Stimulated activated naive CD8-positive, alpha-beta T cell treated with anti-CD3 and anti-CD28 coated beads, Interleukin-15, Interleukin-2, amounts not matched to agents 100 U/mL and 50 U/mL, for 24 hours (primary cell): ENCODE measurements at places on chromosomes 4 and X.

DNA sequence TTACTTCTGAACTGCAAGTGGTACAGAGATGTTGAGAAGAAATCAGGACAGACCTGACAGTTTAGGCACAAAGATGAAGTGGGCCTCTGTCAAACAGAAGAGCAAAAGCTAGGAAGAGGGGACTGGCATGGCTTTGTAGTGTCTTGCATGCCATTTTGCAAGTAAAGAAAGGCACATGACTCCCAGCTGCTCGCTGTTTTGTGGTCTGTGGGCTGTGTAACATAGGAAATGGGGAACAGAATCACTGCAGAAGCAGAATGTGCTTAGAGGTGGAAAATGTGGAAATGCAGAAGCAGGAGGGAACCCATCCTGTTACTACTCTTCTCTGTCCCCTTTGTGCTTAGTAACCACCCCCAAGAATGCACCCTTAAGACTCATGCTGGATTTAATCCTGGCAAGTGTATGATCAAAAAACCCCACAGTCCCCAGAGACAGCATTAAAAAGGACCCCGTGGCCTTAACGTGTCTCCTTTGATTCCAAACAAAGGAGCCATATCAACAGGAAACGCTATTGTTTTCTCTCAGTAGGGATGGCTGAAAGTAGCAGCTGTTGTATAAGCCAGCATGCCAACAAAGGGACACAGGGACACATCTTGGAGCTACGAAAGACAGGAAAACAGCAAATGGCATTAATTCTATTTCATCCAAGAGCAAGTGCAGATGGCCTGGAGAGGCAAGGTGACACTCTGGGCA, 177.6 kb upstream of the GLRA2 start:
- DNase-seq: no peak

DNA sequence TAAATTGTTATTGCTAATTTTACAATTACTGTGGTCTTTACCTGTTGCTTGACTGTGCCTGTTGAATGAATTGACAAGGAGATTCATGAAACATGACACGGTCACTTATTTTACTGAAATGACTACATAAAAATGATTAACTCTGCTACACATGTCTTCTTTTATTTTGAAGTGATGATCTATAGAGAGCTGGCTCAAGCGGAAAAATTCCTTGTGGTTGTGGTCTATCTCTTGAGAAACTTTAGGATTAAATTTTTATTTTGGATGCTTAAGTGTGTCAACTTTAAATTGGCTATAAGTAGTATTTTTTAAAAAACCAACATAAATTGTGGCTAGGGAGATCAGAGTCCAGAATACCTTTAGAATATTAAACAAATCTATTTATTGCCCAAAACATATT, 131.8 kb upstream of the PITX2 start:
- DNase-seq: no peak

GRCh38 chrX:29090811-29091210, 503.6 kb downstream of the IL1RAPL1 start:
- no peak for DNase-seq

DNA sequence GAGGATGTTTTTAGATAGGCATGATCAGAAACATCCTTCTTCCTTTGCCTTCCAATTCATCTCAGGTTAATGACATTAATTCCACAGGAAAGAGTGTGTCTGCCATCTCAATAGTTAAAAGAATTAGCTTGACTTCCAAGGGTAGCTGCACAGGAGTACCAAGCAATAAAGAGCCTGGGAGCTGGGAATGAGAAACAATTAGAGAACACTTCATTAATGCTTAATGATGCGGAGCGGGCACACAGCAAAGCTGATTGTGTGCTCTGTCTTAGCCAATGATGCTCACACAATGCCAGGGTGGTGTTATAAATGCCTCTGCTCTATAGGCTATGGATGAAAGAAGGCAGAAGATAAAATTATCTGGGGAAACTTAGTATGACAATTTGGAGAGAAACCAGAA, 1052.5 kb upstream of the LCORL start:
- no peak for DNase-seq
